NCI-H1694 (cell line): ENCODE measurements at places on chromosomes 4 and X.

GRCh38 chr4:76434901-76435527 is at the start of gene SHROOM3:
SHROOM3 (plus strand) TSS chr4:76435229; CDS start chr4:76436053, 824 bp downstream.
- DNase-seq = no peak

DNA sequence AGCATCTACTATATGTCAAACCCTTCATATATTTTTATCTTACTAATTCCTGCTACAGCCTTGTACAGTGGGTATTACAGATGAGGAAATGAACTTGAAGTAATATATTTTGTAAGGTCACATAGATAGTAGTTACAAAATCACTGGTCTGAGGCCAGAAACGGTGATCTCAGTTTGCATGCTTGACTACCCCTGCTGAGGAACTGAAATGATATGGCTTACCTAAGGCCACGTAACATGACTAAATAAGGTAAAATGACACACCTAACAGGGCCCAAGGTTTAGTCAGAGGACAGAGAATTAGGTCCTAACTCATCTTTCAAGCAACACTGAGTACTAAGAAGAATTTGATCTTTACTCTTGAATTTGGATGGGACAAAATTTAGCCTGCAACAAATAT is 1.5 kb upstream of the COMMD8 start:
- DNase-seq = no peak

- DNase-seq = no peak
These were observed 376.8 kb upstream of the ZFP42 start for GRCh38 chr4:187618701-187619281.

DNA sequence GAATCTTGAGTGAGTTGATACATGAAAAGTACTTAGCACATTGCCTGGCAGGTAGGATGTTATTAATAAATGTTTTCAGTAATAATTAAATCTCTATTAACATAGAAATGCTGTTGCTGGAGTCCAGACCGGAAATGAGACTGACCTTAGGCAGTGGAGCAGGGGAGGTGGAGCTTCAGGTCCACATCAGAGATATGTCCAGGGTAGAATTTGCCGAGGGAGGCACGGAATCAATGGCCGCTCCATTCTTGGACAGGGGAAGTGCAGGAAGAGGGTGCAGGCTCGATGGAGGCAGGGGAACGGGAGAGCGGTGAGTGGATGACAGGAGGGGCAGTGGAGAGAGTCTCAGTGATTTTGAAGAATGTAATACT is 107.3 kb downstream of the GATB start:
- DNase-seq = no peak

DNA sequence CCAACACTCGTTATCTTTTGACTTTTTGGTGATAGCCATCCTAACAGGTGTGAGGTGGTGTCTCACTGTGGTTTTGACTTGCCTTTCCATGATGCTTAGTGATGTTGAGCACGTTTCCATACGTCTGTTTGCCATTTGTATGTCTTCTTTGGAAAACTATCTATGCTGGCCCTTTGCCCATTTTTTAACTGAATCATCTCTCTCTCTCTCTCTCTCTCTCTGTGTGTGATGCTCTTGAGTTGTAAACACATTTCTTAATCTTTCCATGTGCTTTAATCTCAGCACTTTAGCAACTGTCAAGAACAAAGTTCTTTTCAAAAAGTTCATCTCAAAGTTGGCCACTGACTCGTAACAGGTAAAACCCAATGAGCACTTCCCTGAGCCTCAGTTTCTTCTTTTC is 10.5 kb downstream of the SORBS2 start:
- DNase-seq = no peak

DNA sequence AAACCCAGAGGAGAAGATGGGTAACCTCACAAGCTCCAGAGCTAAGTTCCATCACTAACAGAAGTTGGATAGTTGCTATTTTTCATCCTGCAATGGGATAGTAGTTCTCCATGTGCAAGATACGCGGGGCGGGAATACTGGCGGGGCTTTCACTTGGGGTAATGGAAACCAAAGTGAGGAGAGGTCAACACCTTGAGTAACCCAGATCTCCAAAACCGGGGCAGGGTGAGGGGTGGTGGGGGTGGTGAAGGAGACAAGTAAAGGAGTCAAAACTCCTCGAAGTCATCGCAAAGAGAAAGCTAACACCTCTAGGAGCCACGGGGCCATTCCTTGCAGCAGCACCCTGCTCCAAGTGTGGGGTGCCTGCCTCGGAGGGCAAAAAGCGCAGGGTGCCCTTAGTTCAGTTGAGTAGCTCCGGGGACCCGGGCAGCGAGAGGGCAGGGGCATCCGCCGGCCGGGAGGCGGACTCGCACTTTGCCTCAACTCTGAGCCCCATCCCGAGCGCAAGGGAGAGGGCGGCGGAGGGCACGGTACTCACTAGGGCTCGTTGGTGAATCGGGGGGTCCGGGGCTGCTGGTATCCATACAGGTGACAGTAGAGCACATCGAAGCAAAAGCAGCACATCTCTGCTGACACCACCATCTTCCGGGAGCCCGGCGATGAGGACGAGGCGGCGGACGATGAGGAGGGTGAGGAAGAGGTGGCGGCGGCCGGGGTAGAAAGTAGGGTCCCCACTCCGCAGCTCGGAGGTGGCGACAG is 645 bp downstream of the AMMECR1 start:
- peak; percentile 1 for DNase-seq

DNA sequence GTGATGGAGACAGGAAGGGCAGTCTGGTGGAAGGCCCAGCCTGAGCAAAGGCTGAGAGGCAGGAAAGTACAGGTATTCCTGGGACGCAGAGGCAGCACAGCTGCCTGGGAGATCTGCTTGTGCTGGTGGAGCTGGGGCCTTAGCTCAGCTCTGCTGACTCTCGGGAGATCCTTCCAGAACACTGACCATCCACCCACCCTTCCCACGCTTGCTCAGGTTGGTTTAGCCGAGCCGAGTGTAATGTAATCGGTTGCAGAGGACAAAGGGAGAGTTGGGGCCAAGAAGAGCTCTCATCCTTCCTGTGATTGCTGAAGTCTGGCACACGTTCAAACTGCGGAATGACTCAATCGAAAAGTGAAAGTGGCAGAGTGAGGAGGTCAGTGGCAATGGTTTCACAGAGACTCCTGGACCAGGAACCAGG is 43.1 kb upstream of the GPR78 start:
- no peak for DNase-seq

GRCh38 chr4:160276785-160277325 is 1174.0 kb downstream of the RAPGEF2 start:
- DNase-seq = no peak

DNA sequence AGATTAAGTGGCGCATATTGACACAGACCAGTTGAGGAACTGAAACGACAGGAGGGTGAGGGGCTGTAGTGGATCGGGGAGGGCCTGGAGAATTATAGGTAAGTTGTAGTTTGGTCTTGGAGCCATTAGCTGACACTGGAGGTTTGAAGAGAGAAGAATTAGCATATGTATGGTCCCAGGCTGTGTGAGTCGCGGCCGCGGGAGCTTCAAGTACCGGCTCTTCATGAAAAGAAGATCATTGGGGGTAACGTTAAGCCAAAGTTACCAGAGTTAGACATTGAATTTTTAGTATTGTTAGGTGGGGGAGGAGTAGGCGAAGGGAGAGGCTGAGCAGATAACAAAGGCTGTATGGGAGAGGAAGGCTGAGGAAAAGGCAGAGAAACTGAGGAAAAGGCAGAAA is 56.5 kb downstream of the ZNF674 start:
- DNase-seq = no peak

- DNase-seq = peak; percentile 45
These were observed 145.7 kb downstream of the RAPGEF2 start for GRCh38 chr4:159248384-159249178.

GRCh38 chr4:42497142-42497910 is 100.0 kb downstream of the SHISA3 start:
- DNase-seq = no peak

DNA sequence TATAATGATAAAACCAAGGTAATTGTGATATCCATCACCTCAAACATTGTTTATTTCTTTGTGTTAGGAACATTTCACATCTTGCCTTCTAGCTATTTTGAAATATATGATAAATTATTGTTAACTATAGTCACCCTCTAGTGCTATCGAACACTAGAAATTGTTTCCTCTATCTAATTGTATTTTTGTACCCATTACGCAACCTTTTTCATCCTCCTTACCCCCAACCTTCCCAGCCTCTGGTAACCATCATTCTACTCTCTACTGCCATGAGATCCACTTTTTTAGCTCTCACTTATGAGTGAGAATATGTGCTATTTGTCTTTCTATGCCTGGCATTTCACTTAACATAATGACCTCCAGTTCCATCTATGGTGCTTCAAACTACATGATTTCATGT is 3.9 kb upstream of the UBA6 start:
- no peak for DNase-seq

DNA sequence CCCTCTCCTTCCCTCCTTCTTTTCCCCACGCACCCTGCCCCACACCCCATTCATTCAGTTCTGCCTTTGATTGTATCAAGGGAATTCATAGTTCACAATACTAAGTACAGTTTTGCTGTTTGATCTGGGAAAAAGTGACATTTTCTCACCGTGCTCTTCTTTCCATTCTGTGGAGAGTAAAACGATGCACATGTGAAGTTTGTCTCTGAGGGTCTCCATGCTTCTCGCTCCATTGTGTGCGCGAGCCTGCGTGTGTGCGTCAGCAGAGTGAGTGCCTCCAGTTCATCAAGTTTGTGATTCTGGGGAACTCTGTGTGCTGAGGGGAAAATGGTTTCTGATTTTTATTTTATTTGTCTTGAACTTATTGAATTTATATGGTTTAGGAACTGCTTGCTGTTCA is 1.9 kb downstream of the STK26 start:
- no peak for DNase-seq

GRCh38 chr4:6492861-6493657 is 20.6 kb upstream of the PPP2R2C start:
- no peak for DNase-seq

DNA sequence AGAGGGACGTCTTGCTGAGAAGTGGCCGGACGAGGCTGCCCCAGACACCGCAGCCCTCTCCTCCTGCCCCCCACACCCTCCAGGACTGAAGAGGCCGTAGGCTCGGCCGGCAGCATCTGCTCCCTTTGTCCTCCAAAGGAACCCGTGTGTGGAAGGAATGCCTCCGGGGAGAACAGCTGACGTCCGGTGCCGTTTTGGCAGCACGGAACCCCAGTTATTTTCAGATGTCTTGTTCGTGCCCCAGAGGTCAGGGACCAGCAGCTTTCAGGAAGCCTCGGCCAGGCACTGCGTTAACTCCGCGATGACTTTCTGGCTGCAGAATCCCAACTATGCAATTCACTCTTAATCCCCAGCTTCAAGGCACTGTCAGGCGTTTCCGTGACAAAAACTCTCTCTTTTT is 10.9 kb upstream of the PPP2R3B start:
- DNase-seq = no peak

DNA sequence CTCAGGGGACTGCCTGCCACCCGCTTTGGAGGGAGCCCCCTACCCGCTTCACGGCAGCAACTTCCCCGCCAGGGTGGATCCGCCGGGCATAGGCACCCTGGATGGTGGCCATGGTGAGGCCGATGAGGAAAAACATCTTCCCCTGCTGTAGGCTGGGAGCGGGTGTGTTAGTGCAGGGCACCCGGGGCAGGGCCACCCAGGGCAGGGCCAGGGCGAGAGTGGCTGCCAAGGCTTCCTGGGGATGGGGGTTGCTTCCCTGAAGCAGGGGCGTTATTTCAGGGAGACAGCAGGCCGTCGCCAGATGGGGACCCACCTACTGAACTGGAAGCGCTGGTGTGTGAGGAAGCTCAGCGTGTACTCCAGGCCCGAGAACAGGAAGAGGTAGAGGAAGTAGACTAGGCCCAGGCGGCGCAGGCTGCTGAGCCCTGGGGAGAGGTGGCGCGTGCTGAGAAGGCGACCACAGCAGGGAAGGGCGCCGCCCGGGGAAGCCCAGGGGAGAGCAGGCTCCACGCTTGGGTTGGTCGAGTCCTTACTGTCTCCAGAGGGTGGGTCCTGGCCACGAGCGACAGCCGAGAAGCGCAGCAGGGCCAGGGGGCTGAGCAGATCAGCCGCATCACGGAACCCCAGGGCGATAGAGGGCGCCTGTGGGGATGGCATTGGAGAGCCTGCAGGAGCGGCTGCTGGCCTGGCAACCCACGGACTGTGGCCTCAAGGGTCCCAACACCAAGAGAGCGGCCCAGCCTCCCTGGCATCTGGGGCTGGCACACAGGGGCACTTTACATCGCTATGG is 31.5 kb downstream of the NOP14 start:
- no peak for DNase-seq

DNA sequence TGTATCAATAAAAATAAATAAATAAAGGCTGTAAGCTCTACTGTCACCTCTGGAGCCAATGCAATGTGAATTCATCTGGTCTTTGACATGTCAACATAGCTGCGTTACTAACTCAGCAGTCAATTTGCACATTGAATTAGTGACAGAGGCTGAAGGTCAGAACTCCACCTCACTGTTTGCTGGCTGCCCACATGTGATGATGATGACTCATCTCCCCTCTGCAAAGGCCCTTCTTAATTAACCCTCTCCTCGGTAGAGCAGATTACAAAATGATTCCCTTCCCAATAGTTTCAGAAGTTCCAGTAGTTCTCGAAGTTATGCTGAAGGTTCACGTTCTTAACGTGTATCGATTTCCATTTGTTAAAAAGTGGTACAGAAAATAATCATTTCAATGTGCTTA is 1626.0 kb upstream of the TENM3 start:
- DNase-seq = no peak

GRCh38 chr4:148112231-148112982 is 329.8 kb downstream of the NR3C2 start:
- no peak for DNase-seq

- no peak for DNase-seq
These were observed 33.4 kb downstream of the ARHGEF6 start for GRCh38 chrX:136747003-136747986.

GRCh38 chr4:136319789-136320464 is 1212.4 kb downstream of the PCDH18 start:
- no peak for DNase-seq

- no peak for DNase-seq
These were observed 40.8 kb downstream of the PSAPL1 start for GRCh38 chr4:7393601-7394575.

DNA sequence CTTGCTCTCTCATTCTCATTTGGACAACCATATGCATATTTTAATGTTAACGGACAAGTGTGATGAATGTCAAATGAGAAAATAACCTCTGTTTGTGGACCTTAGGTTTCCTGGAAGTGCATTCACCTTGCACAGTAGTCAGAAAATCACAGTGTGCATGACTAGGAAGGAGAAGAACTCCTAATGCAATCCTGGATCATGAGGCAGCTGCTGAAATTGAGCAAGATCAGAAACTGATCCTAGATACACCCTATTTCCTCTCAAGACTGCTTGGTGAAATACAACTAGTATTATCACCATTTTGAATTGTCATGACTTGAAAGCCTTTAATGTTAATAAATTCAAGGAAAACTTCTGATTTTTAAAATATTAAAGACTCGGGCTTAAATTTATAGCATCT is 1148.9 kb downstream of the STIM2 start:
- no peak for DNase-seq

GRCh38 chr4:7073526-7074390 is 5.9 kb upstream of the GRPEL1 start:
- peak; percentile 73 for DNase-seq

GRCh38 chr4:106264331-106264728 is 51.7 kb downstream of the TBCK start:
- no peak for DNase-seq

GRCh38 chrX:97065066-97065465 is 181.4 kb downstream of the RPA4 start:
- DNase-seq = no peak

GRCh38 chr4:161721947-161722346 is 441.9 kb downstream of the FSTL5 start:
- DNase-seq = no peak
